Stimulated activated CD4-positive, alpha-beta T cell treated with anti-CD3 and anti-CD28 coated beads, Interleukin-2, amount 100 ng/mL, for 48 hours (primary cell): ENCODE measurements at places on chromosomes 1 and 21.

GRCh38 chr1:23984417-23985186 is 4.5 kb upstream of the SRSF10 start:
- no peak for DNase-seq

DNA sequence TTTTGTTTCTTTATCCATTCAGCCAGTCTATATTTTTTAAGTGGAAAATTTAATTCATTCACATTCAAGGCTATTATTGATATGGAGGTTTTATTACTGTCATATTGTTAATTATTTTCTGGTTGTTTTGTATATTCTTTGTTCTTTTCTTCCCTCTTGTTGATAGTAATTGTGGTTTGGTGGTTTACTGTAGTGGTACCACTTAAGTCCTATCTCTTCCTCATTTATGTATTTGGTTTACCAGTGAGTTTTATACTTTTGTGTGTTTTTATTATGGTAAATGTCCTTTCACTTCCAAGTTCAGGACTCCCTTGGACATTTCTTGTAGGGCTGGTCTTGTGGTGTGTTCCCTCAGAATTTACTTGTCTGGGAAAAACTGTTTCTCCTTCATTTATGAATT is 28.1 kb upstream of the PM20D1 start:
- DNase-seq, result no peak

- no peak for DNase-seq
These were observed 10.3 kb downstream of the ZBED6 start for GRCh38 chr1:203805689-203806088.

GRCh38 chr1:52268372-52268771 is 97.6 kb downstream of the CC2D1B start:
- no peak for DNase-seq

DNA sequence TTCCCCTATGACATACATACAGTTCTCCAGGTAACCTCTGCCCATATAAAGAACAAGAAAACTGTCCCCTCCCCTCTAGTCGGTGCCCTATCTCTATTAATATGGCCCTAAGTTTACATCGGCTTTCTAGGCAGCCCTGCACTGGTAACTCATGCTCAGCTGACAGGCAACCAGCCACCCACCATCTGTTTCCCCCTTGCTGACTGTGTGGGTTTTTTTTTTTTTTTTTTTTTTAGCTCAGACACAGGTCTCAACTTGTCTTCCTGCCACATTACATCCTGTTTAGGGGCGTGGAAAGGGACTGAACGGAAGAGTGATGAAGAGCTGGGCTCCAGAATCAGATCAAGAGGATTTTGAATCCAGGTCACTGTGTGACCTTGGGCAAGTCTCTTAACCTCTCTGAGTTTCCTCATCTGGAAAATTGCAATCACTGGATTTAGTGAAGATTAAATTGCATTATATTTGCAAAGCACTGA is 14.0 kb downstream of the LAPTM5 start:
- no peak for DNase-seq

DNA sequence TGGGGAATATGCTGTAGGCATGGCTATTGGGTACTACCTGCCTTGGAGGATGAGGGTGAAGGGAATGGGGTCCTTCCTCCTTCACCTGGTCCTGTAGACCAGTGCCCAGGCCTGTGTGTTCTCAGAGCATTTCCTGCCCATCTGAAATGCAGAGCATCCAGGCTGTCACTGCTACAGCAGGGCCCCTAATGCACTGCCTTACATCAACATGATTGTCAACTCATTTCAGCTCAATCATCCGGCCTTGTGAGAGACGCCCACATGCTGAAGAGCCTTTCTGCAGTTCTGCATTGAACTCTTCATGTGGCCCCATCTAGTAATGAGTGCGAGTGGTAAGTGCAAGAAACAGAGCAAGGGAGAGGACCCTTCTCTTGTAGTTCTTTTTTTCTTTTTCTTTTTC is 39.8 kb upstream of the SRP9 start:
- no peak for DNase-seq

DNA sequence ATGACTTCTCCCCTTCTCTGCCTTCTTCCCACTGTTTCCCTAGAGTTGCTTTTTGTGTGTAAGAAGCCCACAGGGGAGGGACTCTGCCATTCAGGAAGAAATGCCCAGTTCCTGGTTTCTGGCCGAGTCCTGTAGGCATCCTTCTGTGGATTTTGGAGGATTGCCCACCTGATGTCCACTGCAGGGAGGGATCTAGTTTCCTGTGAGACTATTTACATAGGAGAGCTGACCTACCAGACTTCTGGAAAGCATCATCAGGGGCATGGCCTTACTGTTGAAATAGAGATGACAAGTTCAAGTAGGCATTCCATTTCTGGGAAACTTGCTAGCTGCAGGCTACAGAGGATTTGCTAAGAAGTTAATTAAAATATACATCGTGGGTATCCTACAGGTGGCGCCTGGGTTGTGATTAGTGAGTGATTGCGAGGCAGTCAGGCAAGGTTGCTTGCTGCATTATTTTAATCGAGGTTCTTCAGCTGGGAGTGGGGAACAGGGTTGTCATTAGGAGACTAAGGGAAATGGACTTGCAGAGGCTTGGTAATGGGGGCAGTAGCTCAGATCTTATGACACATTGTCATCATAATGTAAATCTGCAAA is 148.7 kb downstream of the HHAT start:
- DNase-seq, result no peak

- no peak for DNase-seq
These were observed 27.3 kb upstream of the CAMK1G start for GRCh38 chr1:209556162-209556690.

GRCh38 chr1:157240495-157241184 is 102.4 kb upstream of the ETV3 start:
- DNase-seq, result no peak

DNA sequence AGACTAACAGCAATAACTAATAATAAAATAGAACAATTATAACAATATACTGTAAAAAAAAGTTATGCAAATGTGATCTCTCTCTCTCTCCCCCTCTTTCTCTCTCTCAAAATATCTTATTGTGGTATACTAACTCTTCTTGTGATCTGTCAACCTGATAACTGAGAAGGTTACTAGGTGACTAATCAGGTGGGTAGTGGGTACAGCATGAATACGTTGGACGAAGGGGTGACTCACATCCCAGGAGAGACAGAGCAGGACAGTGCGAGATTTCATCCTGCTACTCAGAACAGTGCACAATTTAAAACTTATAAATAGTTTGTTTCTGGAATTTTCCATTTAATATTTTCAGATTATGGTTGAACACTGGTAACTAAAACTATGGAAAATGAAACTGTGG is 257.5 kb downstream of the LRRC40 start:
- no peak for DNase-seq

DNA sequence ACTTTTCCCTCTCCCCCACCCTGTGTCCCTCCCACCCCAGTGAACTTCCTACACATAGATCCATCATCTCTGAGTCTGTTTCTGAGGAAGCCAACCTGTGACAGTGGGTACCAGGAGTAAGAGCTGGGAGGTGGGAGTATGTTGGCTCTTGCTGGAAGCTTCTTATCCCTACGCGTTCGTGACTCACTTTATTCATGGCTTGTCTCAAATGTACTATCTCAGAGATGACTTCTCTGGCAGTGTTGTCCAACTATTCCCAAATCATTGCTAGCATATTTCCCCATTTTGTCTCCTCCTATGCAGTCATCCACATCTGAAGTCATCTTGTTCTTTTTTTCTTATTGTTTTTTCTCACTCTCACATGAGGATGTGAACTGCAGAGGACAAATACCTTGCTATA is 88.0 kb downstream of the HIVEP3 start:
- no peak for DNase-seq

DNA sequence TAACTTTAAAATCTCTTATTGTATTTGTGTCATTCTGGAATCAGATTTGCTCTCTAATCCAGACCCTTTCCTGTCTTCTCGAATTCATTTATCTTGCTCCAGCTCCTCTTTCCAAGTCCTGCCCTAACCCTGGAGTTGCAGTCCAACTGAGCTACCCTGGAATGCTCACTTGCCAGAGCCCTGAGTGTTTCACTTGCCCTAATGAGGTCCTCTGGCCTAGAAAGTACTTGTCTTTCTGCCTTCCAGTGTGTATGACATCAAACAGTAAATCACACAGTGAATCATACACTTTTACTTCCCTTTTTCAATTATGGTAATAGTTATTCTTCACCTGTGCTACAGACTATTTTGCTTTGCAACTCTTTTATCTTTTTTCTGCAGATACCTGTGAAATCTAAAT is 96.9 kb downstream of the NEK7 start:
- DNase-seq, result no peak

DNA sequence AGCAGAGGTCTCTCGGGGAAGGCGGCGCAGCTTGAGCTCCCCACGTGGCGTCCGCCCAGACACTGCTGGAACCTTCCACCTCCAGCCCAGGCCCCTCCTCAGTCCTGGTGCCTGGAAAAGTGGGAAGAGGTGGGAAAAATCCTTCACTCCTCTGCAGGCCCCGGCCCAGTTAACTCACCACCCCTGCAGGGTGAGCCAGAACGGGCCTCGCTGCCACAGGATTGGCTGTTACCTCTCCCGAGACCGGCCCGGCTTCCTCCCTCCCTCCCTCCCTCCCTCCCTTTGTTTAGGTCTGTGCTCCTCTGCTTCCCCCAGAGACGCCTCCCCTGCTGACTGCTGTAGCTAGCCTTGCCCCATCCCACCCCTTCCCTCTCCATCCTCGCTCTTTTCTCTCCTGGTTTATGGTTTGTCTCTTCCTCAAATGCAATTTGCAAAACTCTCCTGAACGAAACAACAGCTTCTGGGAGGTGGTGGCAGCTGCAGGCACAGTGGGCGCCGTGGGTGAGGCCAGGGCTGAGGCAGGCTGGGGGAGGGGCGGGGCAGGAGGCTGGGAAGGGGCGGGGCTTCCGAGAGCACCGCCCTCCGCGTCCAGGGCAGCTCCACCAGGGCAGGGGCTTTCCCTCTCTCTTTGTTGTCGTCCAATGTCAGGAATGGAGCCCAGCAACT is 6.5 kb downstream of the CAPN9 start:
- DNase-seq, result no peak

GRCh38 chr1:160850993-160851392 is 11.7 kb downstream of the CD244 start:
- DNase-seq, result no peak

DNA sequence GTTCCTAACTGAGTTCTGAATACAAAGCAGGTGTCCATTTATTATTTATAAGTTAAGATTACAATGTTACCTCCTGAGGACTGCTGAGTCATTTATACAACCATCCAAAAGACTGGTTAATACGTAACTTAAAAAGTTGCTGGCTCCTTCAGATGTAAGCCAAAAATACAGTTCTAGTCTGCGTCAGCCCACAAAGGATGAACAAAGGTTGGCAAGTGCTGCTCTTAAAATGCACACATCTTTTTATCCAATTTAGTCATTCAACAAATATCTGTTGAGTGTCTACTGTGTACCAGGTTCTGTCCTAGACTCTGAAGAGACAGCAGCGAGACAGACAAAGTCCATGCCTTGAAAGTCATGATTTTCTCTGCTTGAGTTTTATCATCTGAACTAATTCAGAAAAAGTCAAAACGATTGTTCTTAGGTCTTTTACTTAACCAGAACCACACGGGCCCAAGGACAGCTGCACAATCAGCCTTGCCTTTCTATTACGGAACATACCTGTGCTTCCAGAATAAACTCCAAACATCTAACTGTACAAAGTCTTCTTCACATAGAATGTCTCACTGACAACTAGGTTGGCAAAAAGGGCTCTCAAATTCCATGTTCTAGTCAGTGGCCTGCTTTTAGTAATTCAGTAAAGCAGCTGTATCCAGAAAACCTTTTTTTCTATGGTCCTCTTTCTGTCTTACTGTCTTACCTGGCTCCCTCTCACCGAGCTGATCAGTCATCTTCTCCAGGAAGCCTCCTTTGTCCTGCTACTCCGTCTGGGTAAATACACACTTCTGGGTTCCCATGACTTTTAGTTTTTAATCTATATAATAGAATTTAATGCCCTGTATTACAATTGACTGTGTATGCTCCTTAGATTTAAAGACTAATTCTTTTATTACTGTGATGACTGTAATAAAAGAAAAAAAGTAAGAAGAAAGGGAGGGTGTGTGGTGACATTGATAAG is 15.5 kb upstream of the CNN3 start:
- no peak for DNase-seq

DNA sequence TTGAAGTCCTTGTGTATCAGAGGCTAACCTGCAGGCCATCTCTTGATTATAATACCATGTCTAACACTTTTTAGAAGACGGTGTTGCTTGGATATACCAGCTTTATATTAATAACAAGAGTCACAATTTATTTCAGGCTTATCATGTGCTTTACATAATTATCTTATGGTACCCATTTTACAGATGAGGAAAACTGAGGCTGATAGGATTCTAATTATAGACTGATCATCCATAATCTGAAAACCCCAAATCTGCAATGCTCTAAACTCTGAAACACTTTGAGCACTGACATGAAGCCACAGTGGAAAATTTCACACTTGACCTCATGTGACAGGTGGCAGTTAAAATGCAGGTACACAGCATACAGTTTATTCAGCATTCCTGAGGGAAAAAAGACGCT is 7.2 kb upstream of the RPL11 start:
- DNase-seq, result no peak

- DNase-seq, result no peak
These were observed 28.2 kb downstream of the GPR88 start for GRCh38 chr1:100565937-100566699.

- DNase-seq, result no peak
These were observed 491.1 kb downstream of the BRINP3 start for GRCh38 chr1:189986516-189986915.

GRCh38 chr1:52637946-52638345 is 5.0 kb downstream of the SHISAL2A start:
- DNase-seq, result no peak

DNA sequence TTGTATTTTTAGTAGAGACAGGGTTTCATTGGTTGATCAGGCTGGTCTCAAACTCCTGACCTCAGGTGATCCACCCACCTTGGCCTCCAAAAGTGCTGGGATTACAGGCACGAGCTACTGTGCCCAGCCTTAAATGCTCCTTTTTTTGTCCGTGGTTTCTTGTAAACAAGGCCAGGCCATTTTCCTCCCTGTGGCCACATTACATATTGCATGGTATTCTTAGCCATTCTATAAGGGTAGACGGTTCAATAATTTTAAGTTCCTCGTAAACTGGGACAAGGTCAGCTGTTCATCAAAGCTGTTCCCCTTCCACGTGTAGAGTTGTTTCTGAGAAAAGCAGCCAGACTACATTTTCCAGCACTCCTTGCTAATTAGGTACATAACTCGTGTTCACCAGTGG is 10.3 kb upstream of the LUZP1 start:
- DNase-seq, result no peak

DNA sequence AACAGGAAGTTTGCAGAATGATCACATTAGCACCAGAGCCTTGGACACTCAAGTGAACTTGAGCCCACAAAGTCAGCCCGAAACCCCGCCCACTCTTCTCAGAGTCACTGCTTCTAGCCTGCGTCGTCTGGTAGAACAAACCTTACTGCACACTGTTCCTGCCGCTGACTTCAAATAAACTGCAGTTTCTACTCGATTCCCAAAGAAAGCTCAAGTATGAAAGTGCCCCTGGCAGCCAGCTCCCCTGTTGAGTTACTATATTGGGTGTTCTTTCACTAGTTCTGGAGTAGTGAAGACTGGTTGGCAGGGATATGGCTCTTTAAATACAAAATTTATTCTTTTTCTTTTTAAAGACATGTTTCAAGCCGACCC is 164.7 kb downstream of the GALNT2 start:
- no peak for DNase-seq

- no peak for DNase-seq
These were observed 49.0 kb downstream of the MAGI3 start for GRCh38 chr1:113439277-113439670.
